Activated naive CD4-positive, alpha-beta T cell treated with Interleukin-2 at 50 U/mL for 16 hours (primary cell): ENCODE measurements at places on chromosomes 7 and 10.

DNA sequence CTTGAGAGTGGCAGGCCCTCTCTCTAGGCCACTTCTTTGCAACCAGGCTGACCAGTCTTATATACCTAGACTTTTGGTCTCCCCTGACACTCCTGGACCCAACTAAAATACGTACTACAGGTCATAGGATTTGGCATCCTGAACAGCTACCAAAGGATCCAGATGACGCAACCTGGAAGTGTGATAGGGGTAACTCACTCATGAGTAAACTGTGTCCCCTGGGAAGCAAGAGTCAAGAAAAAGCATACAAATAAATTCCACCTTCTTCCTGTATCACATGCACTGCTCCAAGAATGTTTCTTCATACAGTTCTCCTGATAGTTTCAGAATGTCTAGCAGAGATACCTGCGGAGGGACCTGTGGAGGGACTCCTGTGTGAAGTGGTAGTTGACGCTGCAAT is 172.3 kb downstream of the MDFIC start:
- no peak for DNase-seq

- DNase-seq, result no peak
These were observed at the start of gene CYP17A1 for GRCh38 chr10:102837230-102837721. Gene CYP17A1 (minus strand): TSS chr10:102837413. CDS start chr10:102837361, 52 bp downstream.

GRCh38 chr10:86757113-86757972 is 924 bp downstream of the BMPR1A start:
- DNase-seq, result peak; percentile 16

GRCh38 chr7:152115021-152115718 is 89.7 kb downstream of the GALNT11 start:
- DNase-seq, result no peak

DNA sequence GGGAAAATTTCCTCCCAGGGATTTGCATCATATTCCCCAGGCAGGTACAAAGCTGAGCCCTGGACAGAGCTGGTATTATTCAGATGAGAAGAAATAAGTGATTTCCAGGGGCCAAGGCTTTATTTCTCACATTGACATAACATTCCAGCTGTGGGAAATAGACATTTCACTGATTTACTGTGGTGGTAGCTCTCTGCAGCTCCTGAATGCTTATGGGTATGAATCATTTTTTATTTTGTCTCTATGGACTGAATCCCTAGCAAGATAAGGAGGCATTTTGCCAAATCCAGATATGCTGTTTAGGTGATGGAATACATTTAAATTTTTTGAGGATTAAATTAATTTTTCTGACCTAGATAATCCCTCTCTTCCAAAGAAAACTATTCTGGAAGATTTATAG is 97.9 kb downstream of the MTPN start:
- no peak for DNase-seq

GRCh38 chr7:108014747-108015682 is 12.1 kb upstream of the LAMB1 start:
- no peak for DNase-seq

GRCh38 chr10:74880041-74880440 is 53.6 kb downstream of the KAT6B start:
- no peak for DNase-seq

- DNase-seq, result no peak
These were observed 26.9 kb downstream of the CRHR2 start for GRCh38 chr7:30655096-30655970.

- no peak for DNase-seq
These were observed 95.0 kb downstream of the LRRC18 start for GRCh38 chr10:48844616-48845015.

DNA sequence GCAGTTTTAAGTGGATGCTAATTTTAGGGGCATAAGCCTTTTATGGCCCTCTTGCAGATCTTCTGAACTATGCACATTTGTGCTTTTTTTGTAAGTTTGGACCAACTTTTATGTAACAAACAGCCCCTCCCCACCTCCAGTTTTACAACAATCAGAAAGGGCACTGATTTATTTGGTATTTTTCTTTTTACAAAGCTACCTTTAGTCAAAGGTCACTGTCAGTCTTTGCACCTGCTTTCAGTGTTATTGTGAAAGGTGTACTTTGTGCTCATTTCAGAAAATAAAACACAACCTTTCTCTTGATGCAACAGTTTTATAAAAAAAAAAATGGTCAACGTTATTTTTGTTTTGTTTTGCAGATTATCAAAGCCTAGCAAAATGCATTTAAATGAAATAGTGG is 39.2 kb downstream of the MPLKIP start:
- DNase-seq, result no peak

DNA sequence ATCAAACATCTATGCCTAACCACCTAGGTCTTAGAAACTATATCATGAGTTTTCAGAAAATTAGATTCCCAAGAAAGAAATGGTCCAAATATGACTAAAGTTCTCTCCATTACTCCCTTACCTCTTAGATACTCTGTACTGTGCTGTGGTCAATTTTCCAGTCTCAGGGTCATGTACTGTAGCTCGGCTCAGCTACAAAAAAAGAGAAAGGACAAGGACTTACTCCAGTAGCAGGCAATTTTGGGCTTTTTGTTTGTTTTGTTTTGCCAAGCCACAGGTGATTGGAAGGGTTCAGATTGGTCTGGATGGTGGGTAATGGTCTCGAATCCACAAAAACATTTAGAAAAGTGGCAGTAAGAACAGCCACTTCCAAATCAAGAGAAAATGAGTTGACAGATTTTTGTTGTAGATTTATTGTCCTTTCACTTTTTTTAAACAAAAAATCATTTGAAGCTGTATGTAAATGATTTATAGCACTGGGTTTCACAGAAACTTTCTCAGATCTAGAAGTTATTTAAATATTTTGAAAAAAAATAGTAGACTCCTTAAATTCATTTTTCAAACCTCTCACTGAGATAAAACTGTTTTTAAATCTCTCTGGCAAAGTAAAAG is 52.8 kb downstream of the P4HA1 start:
- DNase-seq, result no peak

DNA sequence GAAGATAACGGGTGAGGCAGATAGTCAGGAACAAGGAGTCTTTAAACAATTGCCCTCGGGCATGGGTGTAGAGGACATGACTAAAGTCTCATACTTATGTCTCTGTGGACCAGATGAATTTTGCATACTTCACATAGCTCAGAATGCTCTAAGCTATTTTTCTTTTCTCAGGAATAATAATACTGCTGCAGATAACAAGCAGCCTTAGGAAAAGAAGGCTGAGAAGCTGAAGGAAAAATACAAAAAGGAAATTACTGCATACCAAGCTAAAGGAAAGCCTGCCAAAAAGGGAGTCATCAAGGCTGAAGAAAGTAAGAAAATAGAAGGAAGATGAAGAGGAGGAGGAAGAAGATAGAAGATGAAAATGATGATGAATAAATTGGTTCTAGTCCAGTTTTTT is 13.4 kb upstream of the ERCC6 start:
- DNase-seq, result no peak

GRCh38 chr10:659688-660141 is 29.8 kb downstream of the DIP2C start:
- no peak for DNase-seq
